Large intestine (tissue), 12 donors: ENCODE measurements at places on chromosomes 1 and 21. TPM values are rescaled to one million over a fixed set of nuclear protein-coding genes. Genes with fewer than 3 reads are reported as not detected.
A peak's percentile ranks its signal among the peaks of the same experiment; 100 is the strongest.

The CATSPERE gene
- polyA plus RNA-seq: 1.2 TPM

The TENT5C gene
- 10.4 TPM for polyA plus RNA-seq

DNA sequence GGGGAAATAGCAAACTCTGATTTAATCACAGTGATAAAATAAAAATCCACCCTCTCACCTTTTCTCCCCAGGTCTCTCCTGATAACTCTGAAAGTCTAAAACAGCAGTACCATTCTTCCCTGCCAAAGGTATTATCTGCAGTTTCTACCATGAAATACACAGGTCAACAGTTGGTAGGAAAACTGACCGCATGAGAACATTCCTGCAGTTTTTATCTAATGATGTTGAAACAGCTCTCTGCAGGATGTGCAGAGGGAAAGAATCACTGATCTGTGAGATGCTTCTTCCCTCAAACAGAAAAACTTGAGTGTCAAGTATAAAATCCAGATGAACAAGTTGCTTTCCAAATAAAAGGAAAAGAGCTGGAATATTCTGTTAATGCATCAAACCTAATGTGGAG lies 39.1 kb downstream of the KCNJ6 start:
- H3K36me3 ChIP-seq: no peaks in the 10 kb centered on the region
- no peak overlapping the region for H3K27ac ChIP-seq
- no peaks in the 10 kb centered on the region for H3K4me1 ChIP-seq
- H3K27me3 ChIP-seq: no peaks in the 10 kb centered on the region
- DNase-seq: no peak

GRCh38 chr1:117675907-117676430 lies 70.1 kb downstream of the TENT5C start:
- no peaks in the 10 kb centered on the region for H3K36me3 ChIP-seq
- no peak for DNase-seq
- no peaks in the 10 kb centered on the region for H3K4me1 ChIP-seq

The KLF17 gene
- 0.04 TPM for polyA plus RNA-seq

GRCh38 chr1:42743317-42744147 lies 3.5 kb upstream of the CLDN19 start:
- H3K27ac ChIP-seq: no peak overlapping the region
- H3K4me1 ChIP-seq: peaks cover 12% of the 10 kb centered on the region
- no peak overlapping the region for H3K4me3 ChIP-seq
- H3K36me3 ChIP-seq: peaks cover 14% of the 10 kb centered on the region

DNA sequence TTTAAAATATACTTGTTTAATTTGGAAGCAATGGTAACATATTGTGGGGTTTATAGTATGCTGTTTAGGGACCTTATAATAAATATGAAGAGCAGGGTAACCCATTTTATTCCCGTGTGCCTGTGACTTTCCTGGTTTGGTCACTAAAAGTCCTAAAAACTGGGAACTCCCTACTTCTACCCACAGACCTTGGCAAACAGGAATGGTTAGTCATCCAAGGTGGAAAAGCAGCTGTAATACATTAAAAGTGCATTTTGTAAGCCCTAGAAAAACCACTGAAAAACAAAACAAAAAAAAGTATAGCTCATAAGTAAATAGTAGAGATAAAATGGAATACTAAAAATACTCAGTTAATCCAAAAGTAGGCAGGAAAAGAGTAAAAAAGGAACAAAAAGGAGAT lies 538.9 kb downstream of the LMO4 start:
- no peak overlapping the region for H3K27ac ChIP-seq
- H3K4me3 ChIP-seq: no peak overlapping the region
- no peaks in the 10 kb centered on the region for H3K36me3 ChIP-seq
- no peak for DNase-seq
- H3K27me3 ChIP-seq: no peaks in the 10 kb centered on the region

DNA sequence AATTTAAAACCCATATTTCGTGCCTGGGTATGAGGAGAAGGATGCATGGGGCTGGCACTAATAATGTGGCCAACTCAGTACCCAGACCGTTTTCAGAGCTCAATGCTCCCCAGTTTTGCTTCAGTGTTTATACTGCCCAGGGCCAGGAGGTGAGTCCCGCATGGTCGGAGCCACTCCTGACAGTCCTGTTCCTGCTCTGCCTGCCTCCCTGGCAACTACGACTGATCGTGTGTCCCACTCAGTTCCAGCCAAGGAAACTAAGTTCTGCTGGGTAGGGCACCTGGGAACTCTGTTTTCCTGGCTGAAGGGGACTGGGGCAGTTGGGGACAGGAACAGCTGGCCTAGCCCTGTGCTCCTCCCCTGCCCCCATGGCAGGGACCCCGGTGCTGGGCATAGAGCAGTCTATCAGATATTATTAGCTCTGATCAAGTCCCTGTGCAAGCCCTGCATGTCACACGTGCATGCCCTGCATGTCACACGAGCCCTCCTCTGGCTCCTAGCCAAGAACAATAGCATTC lies 19.2 kb downstream of the S100A7 start:
- H3K27me3 ChIP-seq: peaks cover 3% of the 10 kb centered on the region
- H3K4me3 ChIP-seq: no peak overlapping the region
- no peak for DNase-seq
- H3K27ac ChIP-seq: no peak overlapping the region

GRCh38 chr1:9459816-9460407 lies 79.4 kb upstream of the SLC25A33 start:
- no peak overlapping the region for H3K4me3 ChIP-seq
- no peaks in the 10 kb centered on the region for H3K27me3 ChIP-seq
- no peaks in the 10 kb centered on the region for H3K4me1 ChIP-seq
- no peaks in the 10 kb centered on the region for H3K36me3 ChIP-seq
- no peak for DNase-seq

- no peak overlapping the region for H3K27ac ChIP-seq
- H3K4me1 ChIP-seq: no peaks in the 10 kb centered on the region
- no peak overlapping the region for H3K4me3 ChIP-seq
- no peaks in the 10 kb centered on the region for H3K36me3 ChIP-seq
- DNase-seq: no peak
Measured at GRCh38 chr1:115929881-115930280, 46.4 kb upstream of the SLC22A15 start.

The GBP6 gene
- polyA plus RNA-seq: 0.04 TPM

The ALX3 gene
- not detected for polyA plus RNA-seq

GRCh38 chr1:212234431-212235395 lies 50.5 kb upstream of the PPP2R5A start:
- no peaks in the 10 kb centered on the region for H3K27me3 ChIP-seq
- H3K4me3 ChIP-seq: no peak overlapping the region
- DNase-seq: no peak
- H3K36me3 ChIP-seq: no peaks in the 10 kb centered on the region
- no peak overlapping the region for H3K27ac ChIP-seq

The KCNT2 gene
- 3.5 TPM for polyA plus RNA-seq

The MPZ gene
- 10.1 TPM for polyA plus RNA-seq

The FCER1A gene
- polyA plus RNA-seq: 0.28 TPM

DNA sequence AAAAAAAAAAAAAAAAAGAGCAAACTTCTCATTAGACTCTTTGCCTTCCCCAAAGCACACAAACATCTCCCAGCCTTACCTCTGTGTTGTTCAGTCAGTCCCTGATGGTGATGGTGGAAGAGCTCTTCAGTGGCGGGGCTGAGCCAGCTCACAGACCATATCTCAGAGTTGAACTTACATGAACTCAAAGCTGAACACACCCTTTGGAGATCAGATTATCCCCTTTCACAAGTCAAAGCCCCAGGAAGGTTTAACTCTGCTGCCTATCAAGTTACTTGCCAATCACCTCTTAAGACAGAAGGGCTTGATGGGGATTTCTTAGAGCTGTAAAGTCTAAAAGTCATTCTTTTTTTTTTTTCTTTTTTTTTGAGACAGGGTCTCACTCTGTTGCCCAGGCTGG lies 55.2 kb upstream of the L1TD1 start:
- no peak overlapping the region for H3K27ac ChIP-seq
- peaks cover 13% of the 10 kb centered on the region for H3K36me3 ChIP-seq
- H3K27me3 ChIP-seq: no peaks in the 10 kb centered on the region
- H3K4me1 ChIP-seq: no peaks in the 10 kb centered on the region

The LEPR gene
- polyA plus RNA-seq: 4.6 TPM

DNA sequence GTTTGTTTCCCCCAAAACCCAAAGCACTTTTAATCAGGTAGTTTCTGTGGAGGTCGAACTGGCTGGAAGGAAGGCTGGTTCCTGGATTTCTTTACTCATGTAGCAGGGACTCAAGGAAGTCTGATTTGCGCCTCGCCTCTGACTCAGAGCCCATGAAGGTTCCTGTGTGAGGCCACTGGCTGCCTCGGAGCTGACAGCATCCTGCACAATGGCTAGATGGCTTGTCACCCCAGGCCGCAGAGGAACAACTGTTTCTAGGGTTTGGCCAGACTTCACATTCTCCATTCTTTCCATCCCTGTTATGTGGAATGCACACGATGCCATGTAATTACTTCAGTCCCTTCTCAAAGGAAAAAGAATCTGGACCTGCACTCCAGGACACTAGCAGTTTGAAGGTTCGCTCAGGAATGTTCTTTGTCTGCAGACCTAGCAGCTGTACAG lies 39.1 kb upstream of the PRSS38 start:
- peaks cover 9% of the 10 kb centered on the region for H3K4me1 ChIP-seq
- peaks cover 26% of the 10 kb centered on the region for H3K36me3 ChIP-seq
- DNase-seq: no peak
- no peaks in the 10 kb centered on the region for H3K27me3 ChIP-seq
- H3K4me3 ChIP-seq: no peak overlapping the region
- H3K27ac ChIP-seq: no peak overlapping the region

DNA sequence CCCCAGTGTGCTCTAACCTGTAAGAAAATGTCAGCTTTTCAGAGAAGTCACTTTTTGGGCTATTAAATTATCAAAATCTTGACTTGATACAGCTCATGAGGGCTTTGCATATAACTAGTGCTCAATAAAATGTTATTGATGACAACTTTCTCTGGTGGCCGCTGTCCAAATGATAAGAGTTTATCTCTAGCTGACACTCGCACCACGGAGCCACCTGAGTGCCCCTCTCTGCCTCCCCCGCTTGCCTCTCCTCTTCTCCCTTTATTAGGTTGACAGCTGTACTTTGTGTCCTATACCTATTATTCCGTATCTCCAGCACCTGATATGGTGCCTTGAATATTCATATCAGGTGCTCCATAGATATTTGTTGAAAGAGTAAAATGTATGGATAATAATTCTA lies 82.8 kb downstream of the PHTF1 start:
- peaks cover 5% of the 10 kb centered on the region for H3K4me1 ChIP-seq
- no peaks in the 10 kb centered on the region for H3K27me3 ChIP-seq
- H3K27ac ChIP-seq: no peak overlapping the region
- no peak for DNase-seq
- H3K4me3 ChIP-seq: no peak overlapping the region
- peaks cover 32% of the 10 kb centered on the region for H3K36me3 ChIP-seq

- no peak overlapping the region for H3K27ac ChIP-seq
- H3K27me3 ChIP-seq: peaks cover 31% of the 10 kb centered on the region
- H3K36me3 ChIP-seq: peaks cover 5% of the 10 kb centered on the region
Measured at GRCh38 chr1:27360159-27361043, 6.4 kb downstream of the MAP3K6 start.

DNA sequence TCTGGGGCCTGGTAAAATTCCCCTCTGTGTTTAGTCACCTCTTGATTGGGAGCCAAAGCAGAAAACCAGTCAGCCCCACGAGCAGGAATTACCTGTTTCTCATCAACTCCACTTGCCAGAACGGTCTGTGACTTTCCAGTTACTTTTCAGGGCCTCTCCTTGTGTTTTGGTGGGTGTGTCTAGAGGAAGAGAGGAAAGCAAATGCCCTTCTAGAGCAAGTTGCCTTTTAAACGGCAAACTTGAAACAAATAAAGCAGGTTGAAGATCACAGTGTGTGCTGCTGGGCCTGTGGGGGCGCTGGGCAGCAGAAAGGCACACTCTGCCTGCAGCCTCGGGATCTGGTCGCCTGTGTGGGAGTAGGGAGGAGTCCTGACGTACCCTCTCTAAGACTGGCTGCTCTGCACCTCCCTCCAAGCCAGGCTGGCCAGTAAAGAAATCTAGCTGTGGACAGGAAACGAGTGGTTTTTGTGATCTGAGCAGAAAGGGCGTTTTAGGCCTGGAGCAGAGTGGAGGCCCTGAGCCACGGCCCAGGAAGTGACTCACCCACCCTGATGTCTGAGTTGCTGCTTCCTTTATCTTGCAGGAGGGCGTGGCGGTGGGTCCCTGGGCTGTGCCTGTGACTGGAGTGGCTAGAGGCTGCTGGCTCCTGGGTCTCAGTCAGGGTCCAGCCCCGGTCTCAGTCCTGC lies 11.1 kb upstream of the S100A11 start:
- H3K27ac ChIP-seq: peak overlapping the region; percentile 93
- peaks cover under 1% of the 10 kb centered on the region for H3K27me3 ChIP-seq
- H3K4me3 ChIP-seq: peak overlapping the region; percentile 12
- peaks cover 42% of the 10 kb centered on the region for H3K4me1 ChIP-seq
- H3K36me3 ChIP-seq: no peaks in the 10 kb centered on the region
- DNase-seq: peak; percentile 98

GRCh38 chr1:189962181-189962580 lies 515.5 kb downstream of the BRINP3 start:
- H3K4me1 ChIP-seq: peaks cover 5% of the 10 kb centered on the region
- peak overlapping the region; percentile 50 for H3K27ac ChIP-seq
- DNase-seq: peak; percentile 77
- no peak overlapping the region for H3K4me3 ChIP-seq
- no peaks in the 10 kb centered on the region for H3K36me3 ChIP-seq

GRCh38 chr1:30600258-30600657 lies 123.1 kb downstream of the MATN1 start:
- peaks cover 13% of the 10 kb centered on the region for H3K27me3 ChIP-seq
- no peaks in the 10 kb centered on the region for H3K4me1 ChIP-seq
- DNase-seq: no peak
- no peak overlapping the region for H3K4me3 ChIP-seq
- H3K27ac ChIP-seq: no peak overlapping the region
- H3K36me3 ChIP-seq: no peaks in the 10 kb centered on the region

DNA sequence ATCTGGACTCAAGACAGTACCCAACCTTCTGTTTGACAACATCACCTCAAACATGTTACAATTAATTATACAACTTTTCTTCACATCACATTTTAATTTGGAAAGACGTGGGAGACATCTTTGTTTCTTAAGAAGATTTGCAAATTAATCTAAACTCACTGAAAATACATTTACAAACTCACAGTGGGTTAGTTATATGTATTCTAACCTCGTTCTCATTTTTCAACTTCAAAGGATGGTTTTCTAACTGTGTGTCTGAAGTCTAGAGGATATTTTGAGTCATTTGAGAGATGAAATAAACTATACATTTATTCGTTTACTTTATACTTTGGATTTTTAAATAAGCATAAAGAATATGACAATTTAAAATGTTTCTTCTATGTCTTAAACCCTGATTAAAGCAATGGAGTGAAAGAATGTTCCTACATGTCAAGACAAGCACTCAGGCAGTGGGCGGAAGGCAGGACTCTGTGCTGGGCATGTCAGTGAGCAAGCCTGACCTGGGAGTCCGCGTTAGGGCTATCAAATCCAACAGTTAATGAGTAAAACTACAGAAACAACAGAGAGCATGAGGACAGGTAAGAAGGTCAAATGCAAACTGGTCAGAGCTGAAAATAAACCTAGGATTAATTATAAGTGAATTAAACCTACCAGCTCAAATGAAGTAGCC lies 76.5 kb upstream of the CTTNBP2NL start:
- H3K27ac ChIP-seq: no peak overlapping the region
- no peaks in the 10 kb centered on the region for H3K36me3 ChIP-seq
- no peaks in the 10 kb centered on the region for H3K4me1 ChIP-seq
- no peak overlapping the region for H3K4me3 ChIP-seq

GRCh38 chr1:52032124-52032784 lies 1.4 kb downstream of the KTI12 start:
- peaks cover 4% of the 10 kb centered on the region for H3K36me3 ChIP-seq
- H3K4me3 ChIP-seq: peak overlapping the region; percentile 94
- DNase-seq: no peak
- H3K27me3 ChIP-seq: no peaks in the 10 kb centered on the region

- H3K4me3 ChIP-seq: no peak overlapping the region
- no peaks in the 10 kb centered on the region for H3K36me3 ChIP-seq
- peaks cover 6% of the 10 kb centered on the region for H3K4me1 ChIP-seq
- no peaks in the 10 kb centered on the region for H3K27me3 ChIP-seq
Measured at GRCh38 chr1:41895552-41895951, 23.2 kb downstream of the HIVEP3 start.
